Left colon (tissue), 2 donors: ENCODE measurements at places on chromosomes 16 and 17. TPM values are rescaled to one million over a fixed set of nuclear protein-coding genes. Genes with fewer than 3 reads are reported as not detected.

DNA sequence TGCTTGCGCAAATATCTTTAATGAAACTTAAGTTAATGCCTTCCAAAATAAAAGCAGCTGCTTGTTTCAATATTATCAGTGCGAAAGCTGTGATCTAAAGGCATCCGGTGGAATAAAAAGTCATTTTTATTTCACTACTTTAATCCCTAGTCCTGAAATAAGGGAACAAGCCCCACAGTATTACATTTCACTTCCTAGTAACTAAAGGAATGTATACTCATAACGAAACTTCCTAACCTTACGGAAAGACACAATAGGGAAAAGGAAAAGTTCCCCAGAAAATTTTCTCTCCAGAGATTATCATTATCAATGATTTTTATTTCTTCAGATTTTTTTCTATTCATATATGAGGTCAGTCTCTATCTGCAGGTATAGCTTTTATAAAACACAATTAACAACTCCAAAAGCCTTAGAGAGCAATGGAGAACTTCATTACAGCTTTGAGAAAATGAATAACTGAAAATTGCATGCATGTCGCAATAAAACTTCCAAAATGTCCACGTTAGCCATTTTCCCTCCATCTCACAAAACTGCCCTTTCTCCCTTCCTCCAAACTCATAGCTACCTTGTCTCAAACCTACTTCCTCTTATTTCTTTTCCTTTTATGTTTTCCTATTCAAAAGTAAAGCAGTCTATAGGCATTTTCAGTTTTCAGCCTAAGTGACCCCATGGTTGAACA, 154.3 kb upstream of the MED13 start:
- no peak for DNase-seq

DNA sequence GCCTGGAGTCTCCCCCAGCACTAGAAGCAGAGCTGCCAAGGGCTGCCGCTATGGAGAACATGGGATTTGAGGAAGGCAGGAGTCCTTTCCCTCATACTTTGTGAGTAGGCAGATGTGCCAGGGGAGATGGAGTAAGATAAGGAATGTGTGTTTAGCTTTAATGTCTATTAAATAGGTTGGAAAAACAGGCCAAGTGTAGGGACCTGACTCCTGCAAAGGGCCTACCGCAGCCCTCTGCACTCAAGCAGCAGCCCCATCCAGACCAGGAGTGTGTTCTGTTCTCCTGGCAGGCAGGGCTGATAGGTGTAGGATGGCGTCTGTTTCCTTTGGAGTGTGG, 1.8 kb upstream of the MIF4GD start:
- DNase-seq: no peak

- no peak for DNase-seq
These were observed 879 bp upstream of the SPG7 start for GRCh38 chr16:89507214-89507833.

- DNase-seq: no peak
These were observed 89.5 kb upstream of the TOB1 start for GRCh38 chr17:50955667-50956120.

GRCh38 chr17:42775534-42776098, 2.4 kb downstream of the VPS25 start:
- DNase-seq: no peak

Gene ZSCAN10
- total RNA-seq: not detected

Gene KRTAP9-8
- not detected for total RNA-seq

Gene IGFBP4
- 148 TPM for total RNA-seq

Gene NPIPB13
- 9.7 TPM for total RNA-seq

Gene TMC8
- total RNA-seq: 3.4 TPM

Gene NACA2
- total RNA-seq: not detected

Gene KIF2B
- total RNA-seq: not detected

Gene ZP2
- total RNA-seq: 0.18 TPM

Gene DNAH2
- 0.22 TPM for total RNA-seq
